ENCODE measurements at places on chromosomes 16 and 17. TPM values are rescaled to one million over a fixed set of nuclear protein-coding genes. Genes with fewer than 3 reads are reported as not detected.

Gene CDRT15L2
- total RNA-seq, result not detected

- no peaks in the 10 kb centered on the region for H3K27me3 ChIP-seq
- no peak for DNase-seq
- peak overlapping the region; percentile 96 for H3K27ac ChIP-seq
- no peaks in the 10 kb centered on the region for H3K36me3 ChIP-seq
Observed at GRCh38 chr16:85010446-85010930, 847 bp downstream of the ZDHHC7 start.

GRCh38 chr16:3652373-3653195 is 1.9 kb upstream of the DNASE1 start:
- H3K27me3 ChIP-seq, result no peaks in the 10 kb centered on the region
- peaks cover 41% of the 10 kb centered on the region for H3K4me1 ChIP-seq
- no peak overlapping the region for H3K4me3 ChIP-seq
- H3K36me3 ChIP-seq, result peaks cover 28% of the 10 kb centered on the region
- DNase-seq, result peak; percentile 18
- H3K27ac ChIP-seq, result peak overlapping the region; percentile 93

Gene ZNF785
- 16.0 TPM for total RNA-seq

Gene CACNB1
- 11.2 TPM for total RNA-seq

- peak overlapping the region; percentile 31 for H3K4me3 ChIP-seq
- H3K36me3 ChIP-seq, result no peaks in the 10 kb centered on the region
- peaks cover 30% of the 10 kb centered on the region for H3K4me1 ChIP-seq
- no peak for DNase-seq
- H3K27ac ChIP-seq, result peak overlapping the region; percentile 83
Observed at GRCh38 chr16:58337090-58337444, 42.2 kb upstream of the PRSS54 start.

GRCh38 chr16:81869326-81869725 is 90.2 kb downstream of the PLCG2 start:
- H3K36me3 ChIP-seq, result no peaks in the 10 kb centered on the region
- peaks cover 4% of the 10 kb centered on the region for H3K27me3 ChIP-seq
- no peak overlapping the region for H3K27ac ChIP-seq

GRCh38 chr17:6326483-6326882 is 108.4 kb downstream of the AIPL1 start:
- DNase-seq, result no peak
- no peaks in the 10 kb centered on the region for H3K4me1 ChIP-seq
- H3K27me3 ChIP-seq, result no peaks in the 10 kb centered on the region
- no peak overlapping the region for H3K4me3 ChIP-seq

- H3K27ac ChIP-seq, result peak overlapping the region; percentile 89
- H3K36me3 ChIP-seq, result no peaks in the 10 kb centered on the region
- no peak for DNase-seq
Observed at GRCh38 chr17:74759243-74759801, 10.9 kb downstream of the NHERF1 start.

DNA sequence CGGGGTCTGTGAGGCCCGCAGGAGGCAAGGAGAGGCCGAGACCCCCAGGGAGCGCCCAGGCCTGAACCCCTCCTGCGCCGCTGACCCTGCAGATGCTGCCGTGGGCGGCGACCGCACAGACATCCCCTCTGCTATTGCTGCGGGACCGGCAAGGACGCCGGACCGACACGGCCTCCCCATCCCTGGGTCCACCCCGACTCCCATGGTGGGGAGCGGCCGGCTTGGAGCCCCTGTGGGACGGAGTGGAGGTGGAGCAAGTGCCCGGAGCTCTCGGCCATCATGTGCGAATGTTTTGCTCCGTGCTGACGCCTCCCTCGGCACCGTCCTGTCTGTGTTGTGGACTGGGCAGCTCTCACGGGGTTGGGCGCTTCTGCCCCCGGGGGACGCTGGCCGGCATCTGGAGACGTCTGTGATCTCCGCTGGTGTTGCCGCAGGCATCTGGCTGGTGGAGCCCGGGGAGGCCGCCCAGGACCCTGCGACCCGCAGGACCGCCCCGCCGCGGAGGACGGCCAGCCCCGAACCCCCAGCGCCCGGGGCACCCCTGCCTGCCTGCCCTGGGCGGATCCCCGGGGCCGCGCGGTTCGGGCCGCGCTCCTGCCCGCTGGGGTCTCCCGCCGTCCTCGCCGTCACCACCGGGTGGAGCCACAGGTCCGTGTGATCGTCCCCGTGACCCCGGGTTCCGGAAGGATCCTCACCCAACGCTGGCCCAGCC is 12.8 kb upstream of the GNG13 start:
- H3K27me3 ChIP-seq, result peaks cover 13% of the 10 kb centered on the region
- DNase-seq, result peak; percentile 80
- no peak overlapping the region for H3K27ac ChIP-seq
- H3K4me1 ChIP-seq, result peaks cover 8% of the 10 kb centered on the region
- no peaks in the 10 kb centered on the region for H3K36me3 ChIP-seq

DNA sequence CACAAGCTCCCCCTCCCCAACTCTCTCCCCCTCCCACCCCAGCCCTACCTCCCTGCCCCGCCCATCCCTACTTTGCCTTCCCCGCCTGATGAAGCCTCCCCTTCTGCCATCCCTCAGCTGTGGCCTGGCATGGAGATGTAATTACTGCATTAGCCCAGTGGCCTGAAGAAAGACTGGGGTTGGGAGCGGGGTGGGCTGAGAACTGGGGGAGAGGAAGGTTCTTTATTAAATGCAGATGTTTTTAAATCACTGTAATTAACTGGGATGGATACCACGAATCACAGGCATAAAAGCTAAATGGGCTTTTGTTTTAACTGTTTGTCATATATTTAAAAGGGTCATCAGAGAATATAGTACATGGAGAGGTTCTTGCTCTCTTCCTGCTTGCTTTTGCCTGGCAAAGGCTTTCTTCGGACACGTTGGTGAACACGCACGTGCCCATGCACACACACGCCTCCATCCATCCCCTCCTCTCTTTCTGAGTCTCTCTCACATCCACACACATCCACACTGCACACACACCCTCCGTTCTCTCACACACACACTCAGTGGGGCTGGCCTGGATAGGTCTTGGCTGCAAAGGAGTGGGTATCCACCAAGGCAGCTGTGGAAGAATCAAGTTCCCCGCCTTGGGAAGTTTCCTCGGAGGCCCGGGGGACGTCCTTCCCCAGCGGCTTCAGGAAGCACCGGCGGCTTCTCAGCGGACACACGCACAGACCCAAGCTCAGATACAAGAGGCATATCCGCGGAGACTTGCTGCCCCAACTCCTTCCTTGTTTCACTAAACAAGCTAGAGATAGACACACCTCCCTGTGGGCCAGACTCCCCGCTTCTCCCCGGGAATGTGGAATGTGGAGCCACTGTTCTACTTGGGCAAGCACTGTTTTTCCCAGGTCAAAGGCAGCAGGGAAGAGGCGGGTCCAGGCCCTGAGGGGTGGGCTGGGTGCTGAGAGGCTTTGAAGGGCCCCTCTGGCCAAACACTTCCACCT is 27.4 kb upstream of the TNRC6C start:
- DNase-seq, result no peak
- peaks cover 8% of the 10 kb centered on the region for H3K27me3 ChIP-seq
- no peak overlapping the region for H3K4me3 ChIP-seq
- H3K36me3 ChIP-seq, result no peaks in the 10 kb centered on the region
- H3K27ac ChIP-seq, result peak overlapping the region; percentile 51

GRCh38 chr17:8935191-8935590 is 30.3 kb downstream of the PIK3R5 start:
- H3K4me3 ChIP-seq, result no peak overlapping the region
- peaks cover 3% of the 10 kb centered on the region for H3K36me3 ChIP-seq
- no peak overlapping the region for H3K27ac ChIP-seq

- H3K27me3 ChIP-seq, result peaks cover 32% of the 10 kb centered on the region
- H3K27ac ChIP-seq, result no peak overlapping the region
- peaks cover 18% of the 10 kb centered on the region for H3K4me1 ChIP-seq
Observed at GRCh38 chr17:5913032-5913531, 157.1 kb upstream of the WSCD1 start.

DNA sequence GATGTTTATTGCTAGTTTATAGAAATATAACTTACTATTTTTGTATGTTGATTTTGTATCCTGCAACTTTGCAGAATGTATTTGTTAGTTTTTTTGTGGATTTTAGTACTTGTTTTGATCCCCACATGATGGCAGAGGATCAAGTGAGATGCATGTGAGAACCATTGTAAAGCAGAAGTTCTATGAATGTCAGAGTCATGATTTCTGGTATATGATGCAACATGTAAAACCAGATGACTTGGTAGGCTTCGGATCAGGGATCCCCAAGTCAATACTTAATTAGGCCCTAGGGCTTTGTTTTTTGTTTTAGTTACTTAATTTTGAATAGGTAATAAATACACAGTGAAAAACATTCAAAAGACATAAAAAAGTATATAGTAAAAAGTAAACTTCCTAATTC is 45.8 kb downstream of the ESRP2 start:
- DNase-seq, result no peak
- no peak overlapping the region for H3K4me3 ChIP-seq
- H3K27me3 ChIP-seq, result no peaks in the 10 kb centered on the region
- H3K4me1 ChIP-seq, result no peaks in the 10 kb centered on the region

Gene NHERF2
- total RNA-seq, result 31.1 TPM

- H3K36me3 ChIP-seq, result no peaks in the 10 kb centered on the region
- H3K27me3 ChIP-seq, result 0 out of 2 replicates have a peak, but pooled peaks cover under 1% of the 10 kb centered on the region
- H3K27ac ChIP-seq, result no peak overlapping the region
- no peak overlapping the region for H3K4me3 ChIP-seq
- no peak for DNase-seq
Observed at GRCh38 chr16:9071377-9071776, 20.1 kb upstream of the HAPSTR1 start.

Gene ABAT
- total RNA-seq, result 4.4 TPM

DNA sequence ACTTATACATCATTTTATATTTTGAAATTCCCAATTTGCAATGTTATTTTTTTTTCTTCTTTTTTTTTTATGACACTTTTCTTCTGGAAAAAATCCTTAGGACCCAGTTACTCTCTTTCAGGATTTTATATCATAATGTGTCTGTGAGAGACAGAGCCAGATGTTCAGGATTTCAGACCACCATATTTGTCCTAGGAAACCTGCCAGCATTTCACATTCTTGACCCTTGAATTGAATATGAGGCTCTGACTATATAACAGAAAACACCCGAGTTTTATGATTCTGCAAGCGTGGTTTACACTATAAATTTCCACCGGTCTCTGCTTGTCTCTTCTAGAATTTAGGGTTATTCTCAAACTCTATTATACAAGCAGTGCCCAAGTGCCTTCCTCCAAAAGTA is 621.0 kb downstream of the WWOX start:
- DNase-seq, result no peak
- no peaks in the 10 kb centered on the region for H3K27me3 ChIP-seq
- H3K27ac ChIP-seq, result no peak overlapping the region
- no peaks in the 10 kb centered on the region for H3K4me1 ChIP-seq

- no peak overlapping the region for H3K27ac ChIP-seq
- H3K4me1 ChIP-seq, result peaks cover 28% of the 10 kb centered on the region
- H3K4me3 ChIP-seq, result no peak overlapping the region
- DNase-seq, result no peak
Observed at GRCh38 chr16:84279881-84280280, 14.8 kb upstream of the WFDC1 start.

Gene PRSS27
- 5.4 TPM for total RNA-seq

DNA sequence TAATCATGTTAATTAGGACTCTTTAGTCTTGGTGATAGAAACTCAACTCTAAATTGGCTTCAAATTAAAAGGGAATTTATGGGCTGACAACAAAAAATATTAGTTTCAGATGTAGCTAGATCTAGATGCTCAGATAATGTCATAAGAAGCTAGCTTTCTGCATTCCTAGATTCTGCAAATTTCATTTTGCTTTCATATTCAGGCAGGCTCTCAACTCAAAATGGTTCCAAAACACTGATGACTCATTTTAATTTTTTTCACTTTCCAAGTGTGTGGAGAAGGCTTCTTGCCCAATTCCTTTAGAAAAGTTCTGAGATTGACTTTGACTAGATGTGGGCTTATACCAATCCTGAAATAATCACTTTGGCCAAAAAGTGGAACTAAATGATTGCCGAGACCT is 236.7 kb upstream of the GOT2 start:
- H3K4me1 ChIP-seq, result 0 out of 2 replicates have a peak, but pooled peaks cover 4% of the 10 kb centered on the region
- no peaks in the 10 kb centered on the region for H3K36me3 ChIP-seq
- no peak overlapping the region for H3K4me3 ChIP-seq
- DNase-seq, result no peak
- no peaks in the 10 kb centered on the region for H3K27me3 ChIP-seq

- H3K36me3 ChIP-seq, result no peaks in the 10 kb centered on the region
- H3K27ac ChIP-seq, result no peak overlapping the region
Observed at GRCh38 chr17:56867948-56868376, 34.0 kb downstream of the DGKE start.

DNA sequence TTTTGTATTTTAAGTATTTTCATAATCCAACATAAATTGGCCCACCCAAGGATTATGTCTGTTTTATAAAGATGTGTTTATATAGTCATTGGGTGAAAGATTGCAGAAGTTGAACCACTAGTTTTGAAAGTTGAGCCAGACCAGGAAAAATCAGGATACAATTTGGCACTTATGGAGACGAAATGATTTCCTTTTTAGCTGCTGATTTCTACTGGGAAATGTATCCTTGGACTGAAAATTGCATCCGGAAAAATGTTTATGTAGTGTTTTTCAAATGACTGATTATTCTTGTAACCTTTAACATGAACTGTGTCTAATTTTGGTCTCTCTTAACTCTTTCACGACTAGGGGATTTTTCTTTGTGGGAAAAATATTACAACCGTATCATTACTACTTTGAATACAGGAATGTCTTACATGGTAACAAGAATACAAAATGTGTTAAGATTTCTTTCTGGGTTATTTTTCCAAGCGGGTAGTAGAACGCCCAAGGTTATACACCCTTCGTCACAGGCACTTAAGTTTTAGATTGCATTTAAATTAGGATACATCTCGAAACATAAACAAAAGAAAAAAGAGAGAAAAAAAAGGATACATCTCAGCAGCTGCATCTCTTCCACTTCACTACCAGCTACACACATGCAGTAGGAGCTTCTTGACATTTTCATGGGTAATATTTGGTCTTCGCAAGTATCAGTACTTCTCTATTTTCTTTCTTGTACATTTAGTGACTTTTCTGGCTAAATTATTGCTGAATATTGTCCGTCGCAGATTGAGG is 273.0 kb upstream of the TBX2 start:
- no peak for DNase-seq
- peaks cover 8% of the 10 kb centered on the region for H3K4me1 ChIP-seq
- H3K36me3 ChIP-seq, result no peaks in the 10 kb centered on the region
- H3K27ac ChIP-seq, result no peak overlapping the region
- H3K27me3 ChIP-seq, result no peaks in the 10 kb centered on the region

GRCh38 chr16:11824362-11824761 is 27.0 kb downstream of the RSL1D1 start:
- no peaks in the 10 kb centered on the region for H3K27me3 ChIP-seq
- H3K27ac ChIP-seq, result no peak overlapping the region
- H3K4me3 ChIP-seq, result no peak overlapping the region
- H3K4me1 ChIP-seq, result 0 out of 2 replicates have a peak, but pooled peaks cover 4% of the 10 kb centered on the region
- H3K36me3 ChIP-seq, result no peaks in the 10 kb centered on the region

- no peak overlapping the region for H3K4me3 ChIP-seq
- peaks cover 4% of the 10 kb centered on the region for H3K36me3 ChIP-seq
- H3K4me1 ChIP-seq, result peaks cover 17% of the 10 kb centered on the region
- no peaks in the 10 kb centered on the region for H3K27me3 ChIP-seq
- no peak overlapping the region for H3K27ac ChIP-seq
Observed at GRCh38 chr17:41061964-41062363, 2.0 kb upstream of the KRTAP2-3 start.

Data from WTC11 (cell line).